ENCODE measurements at places on chromosomes 3 and 15.
A peak's percentile ranks its signal among the peaks of the same experiment; 100 is the strongest.

GRCh38 chr3:13535905-13536304, 13.0 kb upstream of the FBLN2 start:
- ATAC-seq: no peak

- no peak for ATAC-seq
Observed at GRCh38 chr3:123919353-123919752, 35.2 kb upstream of the MYLK start.

- no peak for ATAC-seq
Observed at GRCh38 chr15:33968821-33969220, 524 bp downstream of the CHRM5 start.

DNA sequence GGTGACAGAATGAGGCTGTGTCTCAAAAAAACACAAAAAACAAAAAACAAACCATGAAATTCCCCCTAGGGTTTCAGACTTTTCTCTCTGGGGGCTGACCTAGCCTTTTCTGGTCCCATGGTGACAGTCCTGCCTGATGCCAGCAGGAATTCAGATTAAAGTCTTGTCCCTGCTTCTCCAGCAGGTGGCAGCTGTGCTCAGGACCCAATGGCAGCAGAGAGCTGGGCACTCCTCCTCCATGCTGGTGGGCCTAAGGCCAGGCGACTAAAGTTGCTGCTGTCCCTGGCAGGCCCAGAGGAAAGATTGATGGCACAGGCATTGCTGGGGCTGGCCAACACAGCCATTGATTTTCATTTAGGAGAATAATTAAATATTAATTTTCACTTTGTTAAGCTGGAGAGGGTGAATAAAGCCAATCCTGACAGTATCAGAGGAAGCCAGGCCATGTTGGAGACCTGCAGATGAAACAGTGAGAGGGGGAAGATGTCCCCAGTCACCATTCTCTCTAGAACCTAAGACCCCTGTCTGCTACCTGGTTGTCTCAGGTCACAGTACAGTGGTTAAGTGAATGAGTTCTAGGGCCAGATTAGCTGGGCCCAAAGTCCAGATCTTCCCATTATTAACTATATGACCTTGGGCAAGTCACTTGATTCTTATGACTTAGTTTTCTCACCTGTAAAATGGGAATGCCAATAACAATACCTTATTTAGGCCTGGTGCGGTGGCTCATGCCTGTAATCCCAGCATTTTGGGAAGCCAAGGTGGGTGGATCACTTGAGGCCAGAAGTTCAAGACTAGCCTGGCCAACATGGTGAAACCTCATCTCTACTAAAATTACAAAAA, 7.1 kb downstream of the CELF6 start:
- ATAC-seq: peak; percentile 90

DNA sequence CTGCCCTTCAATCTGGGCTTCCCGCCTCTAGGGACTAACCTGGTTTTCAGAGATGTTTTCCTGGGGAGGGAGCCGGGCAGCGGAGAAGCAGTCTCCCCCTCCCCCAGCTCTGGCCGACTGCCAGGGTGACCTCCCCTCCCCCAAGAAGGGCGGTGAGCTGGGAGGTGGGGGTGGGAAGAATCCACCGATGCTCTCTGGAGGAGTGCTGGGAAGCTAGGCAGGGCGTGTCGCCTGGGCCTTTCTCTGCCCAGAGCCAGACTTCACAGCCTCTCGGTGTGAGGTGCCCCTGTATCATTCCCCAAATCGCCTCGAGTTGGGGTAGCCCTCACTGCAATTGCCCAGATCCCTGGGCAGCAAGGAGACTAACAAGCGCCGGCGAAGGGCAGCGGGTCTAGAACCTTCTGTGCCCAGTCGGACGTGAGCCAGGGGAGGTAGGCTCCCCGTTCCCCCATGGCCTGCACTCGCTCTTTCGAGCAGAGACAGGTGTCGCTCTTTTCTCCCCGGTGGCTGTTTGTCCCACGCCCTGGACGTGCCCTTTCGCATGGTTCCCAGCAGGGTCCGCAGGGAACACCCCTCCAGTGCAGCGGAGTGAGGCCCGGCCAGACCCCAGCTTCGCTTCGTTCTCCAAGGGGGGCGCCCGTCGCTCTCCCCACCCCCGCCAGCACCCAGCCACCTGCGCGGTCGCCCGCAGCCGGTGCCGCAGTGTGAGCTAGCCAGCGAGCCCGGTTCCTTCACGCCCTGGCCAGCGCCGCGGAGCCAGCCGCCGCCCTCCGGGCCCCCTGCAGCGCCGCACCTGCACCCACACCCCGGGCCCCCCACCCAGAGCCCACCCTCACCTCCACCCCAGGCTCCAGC, 1.1 kb downstream of the RAB6B start:
- ATAC-seq: no peak
